Activated naive CD8-positive, alpha-beta T cell treated with anti-CD3 and anti-CD28 coated beads, Interleukin-2, amount 10 ng/mL, durations not matched to agents 7 days and 5 days (primary cell): ENCODE measurements at places on chromosomes 4 and X.

GRCh38 chr4:82696117-82696860 lies 102.3 kb downstream of the SCD5 start:
- no peak for DNase-seq

DNA sequence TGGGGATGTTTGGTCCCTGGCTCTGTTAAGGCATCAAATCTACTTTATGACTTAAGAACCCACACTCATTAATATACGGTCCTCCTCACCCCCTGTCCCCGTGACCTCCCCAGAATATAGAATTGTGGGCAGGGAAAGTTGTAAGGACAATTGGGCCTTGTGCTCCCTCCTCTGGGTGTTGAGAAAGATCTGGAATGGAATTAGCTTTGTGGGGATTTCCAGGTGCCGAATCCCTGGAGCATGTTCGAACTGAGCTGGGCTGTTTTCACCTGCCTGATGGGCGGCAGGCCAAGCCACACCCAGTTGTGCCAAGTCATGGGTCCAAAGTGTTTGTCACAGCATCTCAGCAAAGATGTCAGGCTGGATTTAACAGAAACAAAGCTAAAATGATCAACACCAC lies 349.3 kb upstream of the KLF3 start:
- no peak for DNase-seq

GRCh38 chrX:69238114-69238886 lies 73.0 kb upstream of the PJA1 start:
- no peak for DNase-seq

DNA sequence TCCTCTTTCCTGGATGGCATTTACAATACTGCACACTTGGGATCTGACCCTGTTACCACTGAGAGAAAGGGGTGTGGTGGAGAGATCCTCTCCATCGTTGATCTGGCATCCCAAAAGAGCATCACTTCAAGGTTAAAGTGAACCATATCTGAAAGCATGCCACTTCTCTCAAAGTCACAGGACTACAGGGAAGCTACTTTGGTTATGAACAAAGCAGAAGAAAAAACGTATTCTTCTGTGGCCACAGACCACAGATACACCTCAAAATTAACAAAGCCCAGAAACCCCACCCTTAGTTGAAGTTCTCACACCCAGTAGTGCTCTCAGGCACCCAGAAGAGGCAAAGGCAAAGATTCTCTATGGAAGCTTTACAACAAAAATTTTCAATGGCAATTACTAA lies 108.3 kb downstream of the JADE1 start:
- DNase-seq, result no peak

DNA sequence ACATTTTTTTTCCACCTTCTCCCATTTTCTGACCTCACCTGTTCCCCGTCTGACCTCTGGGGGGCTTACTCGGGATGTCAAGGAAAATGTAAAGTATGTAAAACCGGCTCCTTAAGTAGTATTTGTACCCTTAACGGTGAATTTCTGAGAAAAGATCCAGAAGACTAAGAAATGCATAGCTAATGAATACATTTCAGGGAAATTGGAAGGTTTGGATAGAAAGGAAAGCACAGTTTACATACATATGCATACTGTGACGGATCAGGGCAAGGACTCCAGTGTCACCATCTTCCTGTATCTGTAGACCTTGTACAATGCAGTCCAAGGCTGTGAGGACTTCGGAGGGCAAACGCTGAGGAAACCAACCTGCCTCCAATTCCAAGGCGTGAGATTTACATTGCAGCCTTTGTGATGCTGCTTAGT lies 2185.9 kb upstream of the TENM3 start:
- DNase-seq, result no peak

DNA sequence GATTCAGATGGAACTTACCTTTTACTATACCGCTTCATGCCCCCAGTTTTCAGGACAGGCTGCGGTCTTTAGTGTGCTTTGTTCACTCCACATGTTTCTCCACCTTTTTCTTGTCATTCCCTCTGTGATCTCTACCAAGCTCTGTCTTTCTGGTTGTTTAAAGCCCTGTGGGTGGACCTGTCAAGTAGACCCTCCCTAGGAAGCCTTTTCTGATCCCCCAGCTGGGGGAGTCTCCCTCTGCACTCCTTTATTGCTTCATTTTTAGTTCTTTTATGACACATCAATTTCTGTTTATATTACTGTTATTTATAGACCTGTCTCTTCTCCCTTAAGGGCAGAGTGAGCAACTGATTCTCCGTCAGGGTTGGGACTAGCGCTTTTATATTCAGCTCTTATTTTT lies 150.2 kb downstream of the C4orf33 start:
- no peak for DNase-seq

DNA sequence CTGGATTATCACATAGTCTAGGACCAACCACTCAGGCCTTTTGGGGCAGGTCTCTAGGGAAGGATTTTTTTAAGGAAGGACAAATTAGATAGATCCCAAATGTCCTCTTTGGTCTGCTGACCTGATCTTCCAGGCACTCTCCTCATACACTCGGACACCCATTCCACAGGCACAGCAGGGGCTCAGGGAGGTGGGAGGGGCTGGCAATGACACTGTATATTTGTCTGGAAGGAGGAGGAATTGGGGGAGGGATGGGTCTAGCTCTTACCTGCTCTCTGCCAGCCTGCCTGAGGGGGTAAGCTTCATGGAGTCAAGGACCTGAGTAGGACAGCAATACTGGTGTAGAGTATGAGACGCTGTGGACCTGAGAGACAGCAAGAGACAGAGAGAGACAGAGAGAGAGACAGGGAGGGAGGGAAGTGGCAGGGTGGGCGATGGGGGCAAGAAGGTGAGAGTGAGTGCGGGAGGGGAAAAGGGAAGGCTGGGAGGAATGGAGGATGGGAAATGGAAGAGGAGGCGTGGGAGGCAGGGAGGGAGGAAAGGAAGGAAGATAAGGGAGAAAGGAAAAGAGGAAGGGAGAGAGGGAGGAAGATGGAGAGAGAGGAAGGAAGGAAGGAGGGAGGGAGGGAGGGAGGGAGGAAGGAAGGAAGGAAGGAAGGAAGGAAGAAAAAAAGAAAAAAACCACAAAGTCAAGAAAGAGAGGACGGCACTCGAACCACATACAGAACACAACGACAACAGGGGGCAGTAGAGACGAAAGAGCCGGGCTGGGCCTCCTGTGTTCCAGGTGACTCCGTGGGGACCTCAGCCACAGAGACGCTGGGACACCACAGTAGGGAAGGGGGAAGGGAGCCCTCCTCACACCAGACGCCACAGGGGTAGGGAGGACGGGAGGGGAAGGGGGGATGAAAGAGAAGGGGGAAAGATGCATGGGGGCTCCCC lies 1.8 kb downstream of the IQSEC2 start:
- no peak for DNase-seq

DNA sequence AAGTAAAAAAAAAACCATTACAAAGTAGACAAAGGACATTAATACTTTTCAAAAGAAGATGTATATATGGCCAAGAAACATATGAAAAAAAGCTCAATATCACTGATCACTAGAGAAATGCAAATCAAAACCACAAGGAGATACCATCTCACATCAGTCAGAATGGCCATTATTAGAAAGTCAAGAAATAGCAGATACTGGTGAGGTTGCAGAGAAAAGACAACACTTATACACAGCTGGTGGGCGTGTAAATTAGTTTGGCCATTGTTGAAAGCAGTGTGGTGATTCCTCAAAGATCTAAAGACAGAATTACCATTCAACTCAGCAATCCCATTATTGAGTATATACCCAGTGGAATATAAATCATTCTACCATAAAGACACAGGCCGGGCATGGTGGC lies 39.3 kb downstream of the TASL start:
- DNase-seq, result no peak

GRCh38 chrX:40068048-40068447 lies 29.7 kb downstream of the BCOR start:
- no peak for DNase-seq

- no peak for DNase-seq
Measured at GRCh38 chr4:151917145-151917734, 156.4 kb upstream of the GATB start.

DNA sequence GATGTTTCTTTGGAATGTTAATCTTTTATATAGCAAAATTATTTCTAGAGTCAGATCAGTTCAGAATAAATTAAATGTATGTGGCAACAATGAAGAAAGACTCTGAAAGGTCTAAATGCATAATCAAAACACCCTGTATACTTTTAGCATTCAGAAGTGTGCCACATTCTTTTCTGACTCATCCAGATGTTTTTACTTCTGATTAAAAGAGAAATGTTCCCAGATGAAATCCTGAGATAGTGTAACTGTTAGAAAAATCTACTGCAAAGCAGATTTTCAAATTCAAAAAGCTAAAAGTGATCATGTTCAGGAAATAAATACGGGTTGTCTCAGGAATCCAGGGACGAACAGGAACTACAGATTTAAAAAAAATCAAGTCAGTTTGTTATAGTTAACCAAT lies 241.4 kb downstream of the GRIA3 start:
- DNase-seq, result no peak

- DNase-seq, result no peak
Measured at GRCh38 chr4:1808396-1808795, 15.3 kb downstream of the FGFR3 start.

GRCh38 chr4:181213551-181213950 lies 1029.7 kb upstream of the TENM3 start:
- DNase-seq, result no peak

DNA sequence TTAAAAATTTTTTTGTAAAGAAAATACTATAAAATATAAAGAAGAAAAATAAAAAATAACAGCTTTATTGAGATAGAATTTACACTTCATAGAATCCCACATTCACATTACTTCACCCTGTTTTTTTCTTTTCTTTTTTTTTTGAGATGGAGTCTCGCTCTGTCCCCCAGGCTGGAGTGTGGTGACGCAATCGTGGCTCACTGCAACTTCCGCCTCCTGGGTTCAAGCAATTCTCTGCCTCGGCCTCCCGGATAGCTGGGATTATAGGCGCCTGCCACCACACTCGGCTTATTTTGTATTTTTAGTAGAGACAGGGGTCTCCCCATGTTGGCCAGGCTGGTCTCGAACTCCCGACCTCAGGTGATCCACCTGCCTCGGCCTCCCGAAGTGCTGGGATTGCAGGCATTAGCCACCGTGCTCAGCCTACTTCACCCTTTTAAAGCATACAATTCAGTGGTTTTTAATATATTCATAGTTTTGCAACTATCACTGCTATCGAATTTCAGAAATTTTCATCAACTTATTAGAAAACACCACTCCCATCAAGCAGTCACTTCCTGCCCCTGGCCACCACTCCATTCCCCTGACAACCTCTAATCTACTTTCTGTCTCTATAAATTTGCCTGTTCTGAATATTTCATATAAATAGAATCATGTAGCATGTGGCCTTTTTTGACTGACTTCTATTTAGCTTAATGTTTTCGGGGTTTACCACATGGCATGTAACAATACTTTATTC lies 48.7 kb downstream of the TMEM131L start:
- DNase-seq, result no peak

DNA sequence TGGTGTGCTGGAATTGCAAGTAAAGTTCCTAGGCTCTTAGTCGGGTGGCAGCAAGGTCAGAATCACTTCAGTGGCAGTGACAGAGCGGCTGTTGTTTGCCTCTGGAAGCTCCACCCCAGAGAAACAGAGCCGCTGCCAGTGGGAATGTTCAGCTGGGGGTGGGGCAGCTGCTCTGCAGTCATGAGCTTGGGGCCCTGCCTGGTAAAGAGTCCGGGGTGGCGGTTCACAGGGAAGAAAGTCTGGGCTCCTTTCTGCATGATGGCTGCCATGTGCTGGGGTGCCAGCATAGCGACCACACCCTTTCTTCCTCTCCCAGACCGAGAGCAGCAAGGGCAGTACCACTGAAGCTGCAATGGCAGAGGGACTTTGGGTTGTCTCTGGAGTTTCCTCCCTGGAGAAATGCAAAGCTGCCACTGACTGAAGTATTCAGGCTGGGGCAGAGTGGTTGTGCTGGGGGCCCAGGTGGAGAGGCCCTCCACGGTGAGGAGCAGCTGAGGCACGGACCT lies 108.8 kb upstream of the CENPE start:
- no peak for DNase-seq

DNA sequence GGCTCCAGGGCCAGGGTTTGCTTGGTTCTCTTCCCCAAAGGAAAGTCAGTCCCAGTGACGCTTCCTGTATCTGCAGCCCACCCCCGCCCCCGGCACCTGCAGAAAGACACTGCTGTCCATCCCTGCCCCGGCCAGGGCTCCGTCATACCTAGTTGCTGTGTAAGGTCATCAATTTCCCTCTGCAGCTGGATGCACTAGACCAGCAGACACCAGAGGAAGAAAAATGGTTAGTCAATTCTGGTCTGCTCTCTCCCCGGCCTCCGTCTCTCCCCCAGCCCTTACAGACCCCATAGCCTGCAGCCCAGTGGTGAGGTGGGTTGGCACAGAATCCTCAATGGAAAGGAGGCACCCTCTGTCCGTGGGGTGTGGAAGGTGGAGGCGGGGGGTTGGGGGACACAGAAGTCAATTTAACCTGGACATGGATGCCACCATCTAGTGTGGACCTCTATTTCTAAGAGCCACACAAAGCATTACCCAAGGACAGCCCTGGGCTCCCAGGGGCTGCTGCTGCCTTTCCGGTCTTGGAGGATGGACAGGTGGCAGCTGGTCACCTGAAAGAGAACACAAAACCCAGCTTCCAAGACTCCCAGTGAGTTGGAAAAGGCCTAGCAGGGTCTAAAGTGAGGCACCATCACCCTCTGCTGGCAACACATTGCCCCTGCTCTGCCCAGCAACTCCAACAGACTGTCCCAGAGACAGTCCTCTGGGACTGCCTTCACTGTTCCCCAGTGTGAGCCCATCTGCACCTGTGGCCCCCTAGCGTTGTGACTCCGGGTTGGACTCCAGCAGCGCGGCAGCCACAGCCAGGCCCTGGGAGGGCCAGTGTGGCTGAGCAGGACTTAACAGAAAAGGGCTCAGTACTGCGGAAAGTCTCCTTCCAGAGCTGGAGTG lies 40.2 kb upstream of the NHSL2 start:
- no peak for DNase-seq

GRCh38 chrX:123324625-123325024 lies 140.5 kb downstream of the GRIA3 start:
- DNase-seq, result no peak

DNA sequence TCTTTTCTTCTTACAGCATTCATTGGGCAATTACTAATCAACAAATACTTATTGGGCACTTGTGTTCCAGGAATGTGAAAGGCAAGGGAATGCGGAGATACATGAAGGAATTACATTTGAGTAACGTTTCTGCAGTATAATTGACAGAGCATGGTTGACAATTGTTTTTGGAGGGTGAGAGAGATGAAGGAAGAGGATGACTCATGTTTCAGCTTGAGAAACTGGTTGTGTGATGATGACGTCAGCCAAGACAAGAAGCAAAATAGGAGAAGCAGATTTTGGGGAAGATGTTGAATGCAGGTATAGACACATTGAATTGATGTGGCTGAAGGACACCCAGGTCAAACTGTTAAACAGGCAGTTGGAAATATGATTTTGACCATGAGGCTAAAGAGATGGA lies 8.0 kb upstream of the CPEB2 start:
- DNase-seq, result no peak

DNA sequence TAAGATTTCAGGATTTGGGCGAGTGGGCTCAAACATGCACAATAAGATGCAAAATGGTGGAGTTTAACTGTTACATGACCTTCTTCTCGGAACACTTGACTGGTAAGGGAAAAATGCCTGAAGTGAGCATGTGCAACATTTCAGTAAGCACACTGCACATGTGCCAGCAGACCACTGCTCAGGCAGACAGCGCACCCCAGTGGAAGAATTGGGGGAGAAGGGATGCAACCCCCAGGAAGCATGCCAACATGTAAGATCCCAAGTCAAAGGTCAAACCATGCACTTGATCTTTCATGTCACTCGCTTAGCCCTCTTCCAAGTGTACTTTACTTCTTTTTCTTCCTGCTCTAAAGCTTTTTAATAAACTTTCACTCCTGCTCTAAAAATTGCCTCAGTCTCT lies 256.3 kb downstream of the CENPC start:
- DNase-seq, result no peak
